ENCODE measurements at places on chromosomes 12 and 14. TPM values are rescaled to one million over a fixed set of nuclear protein-coding genes. Genes with fewer than 3 reads are reported as not detected.

- no peaks in the 10 kb centered on the region for H3K27me3 ChIP-seq
- H3K27ac ChIP-seq = no peak overlapping the region
- no peak for DNase-seq
- peaks cover 21% of the 10 kb centered on the region for H3K4me1 ChIP-seq
These were observed 7.4 kb downstream of the PTPN21 start for GRCh38 chr14:88547386-88547780.

DNA sequence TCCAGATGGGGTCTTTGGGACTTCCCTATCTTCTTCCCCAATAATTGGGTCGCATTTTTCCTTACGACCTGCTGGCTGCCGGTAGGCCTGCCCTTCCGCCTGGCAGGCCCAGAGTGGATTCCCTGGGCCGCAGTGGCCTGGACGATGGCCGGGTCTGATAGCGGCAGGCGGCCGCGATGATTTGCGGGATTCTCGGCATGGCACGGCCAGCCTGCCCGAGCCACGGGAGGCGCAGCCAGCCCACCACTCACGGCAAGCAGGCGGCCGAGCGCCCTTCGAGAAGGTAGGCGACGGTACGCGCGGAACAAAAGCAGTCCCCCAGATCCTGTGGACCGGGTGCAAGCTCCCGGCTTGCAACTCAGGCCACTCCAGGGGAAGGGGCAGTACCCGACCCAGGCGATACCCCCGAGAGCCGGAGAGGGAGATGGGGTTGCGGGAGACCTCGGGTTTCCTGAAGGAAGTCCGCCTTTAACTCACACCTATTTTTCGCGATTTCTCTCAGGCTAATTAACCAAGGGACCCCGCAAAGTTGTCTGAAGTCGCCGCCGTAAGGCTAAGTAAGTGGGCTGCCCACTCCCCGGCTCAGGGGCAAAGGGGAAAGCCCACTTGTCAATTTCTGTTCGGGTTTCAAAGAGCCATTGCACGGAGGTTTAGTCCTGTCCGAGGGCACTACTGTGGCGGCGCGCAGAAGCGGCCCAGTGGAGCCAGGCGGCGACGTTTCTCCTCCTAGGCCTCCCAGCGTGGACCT, 1.4 kb upstream of the GSC start:
- H3K27me3 ChIP-seq = peaks cover 89% of the 10 kb centered on the region
- peaks cover 32% of the 10 kb centered on the region for H3K4me1 ChIP-seq
- no peak overlapping the region for H3K27ac ChIP-seq
- H3K4me3 ChIP-seq = no peak overlapping the region
- DNase-seq = no peak
- H3K36me3 ChIP-seq = no peaks in the 10 kb centered on the region

DNA sequence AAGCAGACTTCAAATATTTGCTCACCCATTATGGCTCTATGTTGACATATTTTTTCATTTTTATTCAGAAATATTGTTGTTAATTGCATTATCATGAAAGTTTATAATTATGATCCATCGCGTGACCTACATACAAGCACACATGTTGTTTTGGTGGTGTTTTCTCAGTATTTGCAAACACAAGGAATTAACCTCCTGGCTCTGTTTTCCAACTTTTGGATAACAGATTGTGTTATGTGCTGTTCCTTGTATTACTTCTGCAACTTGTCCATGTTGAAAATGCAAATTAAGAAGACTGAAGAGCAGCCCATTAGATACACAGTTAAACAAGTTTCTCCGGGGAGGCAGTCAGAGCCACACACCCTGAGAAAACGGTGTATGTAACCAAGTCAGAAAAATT, 201.2 kb downstream of the SEC23A start:
- no peak overlapping the region for H3K4me3 ChIP-seq
- no peak overlapping the region for H3K27ac ChIP-seq
- no peak for DNase-seq
- H3K36me3 ChIP-seq = no peaks in the 10 kb centered on the region
- H3K4me1 ChIP-seq = no peaks in the 10 kb centered on the region

GRCh38 chr12:57549203-57549908, 488 bp upstream of the KIF5A start:
- peak overlapping the region; percentile 23 for H3K27ac ChIP-seq
- peaks cover 40% of the 10 kb centered on the region for H3K4me1 ChIP-seq
- peak overlapping the region; percentile 67 for H3K4me3 ChIP-seq
- no peak for DNase-seq
- peaks cover 7% of the 10 kb centered on the region for H3K36me3 ChIP-seq
- peaks cover 44% of the 10 kb centered on the region for H3K27me3 ChIP-seq

DNA sequence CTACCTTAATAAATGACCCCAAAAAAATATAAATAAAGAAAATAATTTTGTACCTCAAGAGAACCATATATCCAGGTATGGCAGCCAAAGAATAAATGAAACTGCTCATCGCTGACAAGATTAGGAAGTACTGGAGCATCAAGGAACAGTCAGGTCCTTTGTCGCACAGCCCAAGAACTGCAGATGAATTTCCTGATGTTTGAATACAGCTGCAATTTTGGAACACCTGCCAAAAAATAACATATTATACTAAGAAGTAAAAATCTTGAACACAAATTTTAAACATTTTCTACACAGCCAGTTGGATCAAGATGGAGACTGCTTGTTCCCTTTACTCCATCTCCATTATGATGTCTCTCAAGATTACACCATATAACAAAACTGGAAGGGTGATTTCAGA, 42.6 kb downstream of the SLCO1A2 start:
- no peaks in the 10 kb centered on the region for H3K36me3 ChIP-seq
- no peaks in the 10 kb centered on the region for H3K4me1 ChIP-seq
- no peak for DNase-seq
- H3K4me3 ChIP-seq = no peak overlapping the region
- H3K27me3 ChIP-seq = no peaks in the 10 kb centered on the region

- H3K27me3 ChIP-seq = no peaks in the 10 kb centered on the region
- peaks cover 7% of the 10 kb centered on the region for H3K4me1 ChIP-seq
- no peak for DNase-seq
- no peak overlapping the region for H3K27ac ChIP-seq
- no peak overlapping the region for H3K4me3 ChIP-seq
These were observed 221.5 kb upstream of the DAAM1 start for GRCh38 chr14:58966997-58967396.

GRCh38 chr14:99568567-99569560, 35.1 kb downstream of the CCDC85C start:
- no peak for DNase-seq
- peaks cover 59% of the 10 kb centered on the region for H3K4me1 ChIP-seq
- H3K27me3 ChIP-seq = no peaks in the 10 kb centered on the region
- H3K4me3 ChIP-seq = no peak overlapping the region
- H3K27ac ChIP-seq = no peak overlapping the region
- H3K36me3 ChIP-seq = no peaks in the 10 kb centered on the region

- H3K4me3 ChIP-seq = no peak overlapping the region
- peaks cover 3% of the 10 kb centered on the region for H3K36me3 ChIP-seq
- H3K4me1 ChIP-seq = no peaks in the 10 kb centered on the region
These were observed 190.3 kb downstream of the CEP128 start for GRCh38 chr14:80751285-80751684.

DNA sequence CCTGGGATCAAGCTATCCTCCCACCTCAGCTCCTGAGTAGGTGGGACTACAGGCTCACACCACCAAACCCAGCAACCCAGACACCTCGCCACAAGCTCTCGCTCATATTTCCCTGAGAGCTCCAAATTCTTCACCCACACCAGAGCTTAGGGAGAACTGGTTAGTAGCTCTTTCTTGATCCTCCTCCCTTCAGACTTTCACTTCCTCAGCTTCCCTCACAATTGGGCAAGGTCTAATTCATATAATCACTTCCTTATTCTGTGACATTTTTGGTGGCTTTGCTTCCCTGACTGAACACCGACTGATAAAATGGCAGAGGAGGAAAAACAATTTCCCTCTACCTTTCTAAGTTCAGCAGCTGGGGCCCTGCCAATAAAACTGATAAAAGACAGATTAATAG, 88.5 kb downstream of the GXYLT1 start:
- no peaks in the 10 kb centered on the region for H3K36me3 ChIP-seq
- H3K27me3 ChIP-seq = peaks cover 9% of the 10 kb centered on the region
- no peaks in the 10 kb centered on the region for H3K4me1 ChIP-seq
- DNase-seq = no peak

- no peak for DNase-seq
- no peaks in the 10 kb centered on the region for H3K36me3 ChIP-seq
- no peak overlapping the region for H3K4me3 ChIP-seq
- no peaks in the 10 kb centered on the region for H3K27me3 ChIP-seq
These were observed 59.2 kb downstream of the CCNK start for GRCh38 chr14:99540196-99541032.

- no peak for DNase-seq
- peaks cover 3% of the 10 kb centered on the region for H3K27me3 ChIP-seq
- no peaks in the 10 kb centered on the region for H3K36me3 ChIP-seq
- H3K27ac ChIP-seq = no peak overlapping the region
These were observed 881.2 kb downstream of the GALC start for GRCh38 chr14:87111741-87112140.

GRCh38 chr14:75469606-75470237, 41.9 kb downstream of the JDP2 start:
- H3K4me3 ChIP-seq = no peak overlapping the region
- DNase-seq = no peak
- no peaks in the 10 kb centered on the region for H3K27me3 ChIP-seq
- peaks cover 57% of the 10 kb centered on the region for H3K36me3 ChIP-seq

DNA sequence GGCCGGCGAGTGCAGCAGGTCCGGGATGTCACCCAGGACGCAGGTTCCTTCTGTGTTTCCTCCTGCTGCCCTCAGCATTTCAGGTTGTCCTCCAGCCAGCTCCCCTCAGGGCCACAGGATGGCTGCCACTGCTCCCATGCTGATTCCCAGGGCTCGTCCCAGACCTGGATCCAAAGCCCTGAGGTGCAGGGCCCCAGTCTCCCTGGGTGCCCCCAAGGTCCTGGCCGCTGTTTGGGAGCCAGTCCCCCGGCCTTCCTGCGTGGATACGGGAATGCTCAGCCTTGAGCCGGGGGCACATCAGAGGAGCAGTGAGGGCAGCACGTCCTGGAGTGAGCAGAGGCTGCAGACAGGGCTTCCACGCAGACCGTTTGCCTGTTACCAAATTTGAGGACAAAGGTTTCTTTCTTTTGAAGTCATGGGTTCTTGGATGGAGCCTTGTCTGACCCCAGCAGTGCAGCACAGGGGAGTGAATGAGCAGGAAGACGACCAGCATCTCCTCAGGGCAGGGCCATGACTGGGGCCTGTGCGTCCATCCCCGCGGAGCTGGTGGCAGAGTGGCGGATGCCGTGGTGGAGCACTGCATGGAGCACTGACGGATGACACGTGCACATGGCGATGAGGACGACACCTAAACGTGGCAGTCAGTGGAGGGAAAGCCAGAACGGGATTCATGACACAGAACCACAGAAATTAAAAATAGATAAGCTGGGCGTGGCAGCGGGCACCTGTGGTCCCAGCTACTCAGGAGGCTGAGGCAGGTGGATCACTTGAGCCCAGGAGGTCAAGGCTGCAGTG, 12.5 kb upstream of the CACNA2D4 start:
- no peak overlapping the region for H3K27ac ChIP-seq
- no peaks in the 10 kb centered on the region for H3K36me3 ChIP-seq
- H3K4me1 ChIP-seq = peaks cover 26% of the 10 kb centered on the region
- peaks cover 22% of the 10 kb centered on the region for H3K27me3 ChIP-seq

DNA sequence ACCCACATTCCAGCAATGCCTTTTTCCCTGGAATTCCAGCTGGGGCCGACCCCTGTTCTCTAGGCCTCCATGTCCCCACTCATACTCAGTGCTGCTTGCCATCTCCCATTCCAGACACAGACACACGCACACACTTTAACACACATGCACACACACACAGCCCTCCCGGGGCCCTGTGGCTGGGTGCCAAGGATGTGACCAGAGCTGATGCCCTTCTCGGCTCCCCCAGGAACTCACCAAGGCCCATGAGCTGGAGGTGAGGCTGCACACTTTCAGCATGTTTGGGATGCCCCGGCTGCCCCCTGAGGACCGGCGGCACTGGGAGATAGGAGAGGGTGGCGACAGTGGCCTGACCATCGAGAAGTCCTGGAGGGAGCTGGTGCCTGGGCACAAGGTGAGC, 4.3 kb downstream of the PLEKHG6 start:
- H3K4me1 ChIP-seq = peaks cover 22% of the 10 kb centered on the region
- DNase-seq = no peak
- no peaks in the 10 kb centered on the region for H3K27me3 ChIP-seq

DNA sequence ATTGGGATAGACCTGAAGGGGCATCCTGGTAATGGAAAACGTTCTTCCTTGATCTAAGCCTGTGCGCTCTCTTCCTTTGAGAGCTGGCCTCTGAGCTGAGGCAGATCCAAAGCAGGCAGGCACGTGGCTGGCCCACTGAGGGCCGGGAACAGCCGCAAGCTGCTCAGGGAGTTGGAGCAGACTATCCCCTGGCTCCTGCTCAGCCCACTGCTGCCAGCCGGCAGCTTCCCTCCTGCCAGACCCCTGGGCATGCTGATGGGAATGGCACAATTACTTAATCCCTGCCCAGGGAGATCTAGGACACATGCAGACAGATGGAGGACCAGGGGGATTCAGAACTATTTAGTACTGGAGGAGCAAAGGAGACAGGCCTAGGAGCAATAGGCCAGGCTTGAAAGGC, 14.4 kb downstream of the NEUROD4 start:
- no peak overlapping the region for H3K4me3 ChIP-seq
- no peaks in the 10 kb centered on the region for H3K4me1 ChIP-seq
- H3K36me3 ChIP-seq = no peaks in the 10 kb centered on the region

DNA sequence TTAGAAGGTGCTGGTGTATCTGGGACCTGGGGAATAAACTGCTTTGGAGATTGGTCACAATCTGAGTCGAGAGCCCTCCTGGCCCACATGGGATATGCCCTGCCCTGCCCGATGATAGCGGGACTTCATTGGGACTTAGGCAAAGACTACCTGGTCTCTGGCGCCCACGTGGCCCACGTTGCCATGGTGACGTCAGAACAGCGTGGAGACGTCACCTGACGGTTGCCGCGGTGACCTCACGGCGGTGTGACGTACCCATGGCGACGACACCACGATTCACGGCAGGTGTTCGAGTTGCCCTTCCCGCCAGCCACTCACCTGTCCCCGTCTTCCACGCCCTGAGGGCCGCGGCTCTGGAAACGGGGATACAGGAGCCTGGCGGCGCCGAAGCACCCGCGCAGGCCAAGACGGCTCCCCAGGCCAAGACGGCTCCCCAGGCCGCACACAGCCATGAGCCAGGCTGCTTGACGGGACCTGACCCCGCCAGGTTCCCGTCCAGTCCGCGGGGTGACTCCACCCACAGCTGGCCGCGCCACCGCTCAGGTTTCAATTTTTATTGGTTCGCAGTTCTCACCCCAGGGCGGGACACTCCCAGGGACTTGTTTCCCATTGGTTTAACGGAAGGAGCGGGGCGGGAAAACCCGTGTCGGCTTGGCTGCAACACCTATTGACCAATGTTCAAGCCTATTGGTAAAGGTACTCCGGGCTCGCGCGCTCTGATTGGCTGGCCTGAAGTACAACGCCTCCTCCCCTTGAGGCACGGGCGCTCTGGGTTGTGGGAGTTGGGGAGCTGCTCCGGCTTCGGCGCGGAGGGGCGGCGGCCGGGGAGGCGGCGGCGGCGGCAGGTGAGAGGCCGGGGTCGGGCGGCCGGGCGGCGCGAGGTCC, at the start of the genes MMAB and MVK:
Gene MMAB (minus strand): TSS at position 476 of the 885 bp plus-strand sequence. CDS start 24 bp downstream, at position 452.
Gene MVK (plus strand): TSS at position 766 of the 885 bp plus-strand sequence. CDS start 1,029 bp downstream, outside the sequence.
- H3K4me1 ChIP-seq = peaks cover 19% of the 10 kb centered on the region
- peaks cover 4% of the 10 kb centered on the region for H3K36me3 ChIP-seq
- peak within 1 kb of the TSS; percentile 92 for H3K27ac ChIP-seq
- no peaks in the 10 kb centered on the region for H3K27me3 ChIP-seq
- DNase-seq = peak; percentile 99
- H3K4me3 ChIP-seq = peak within 1 kb of the TSS; percentile 85

- no peak overlapping the region for H3K27ac ChIP-seq
- no peak overlapping the region for H3K4me3 ChIP-seq
- no peak for DNase-seq
These were observed 4.6 kb downstream of the SERPINA1 start for GRCh38 chr14:94383777-94384176.

Gene SIX1
- total RNA-seq = 339 TPM

Gene ARG2
- total RNA-seq = 4.2 TPM

Gene RTRAF
- total RNA-seq = 185 TPM

Gene MGP
- total RNA-seq = 74.1 TPM

Gene DEGS2
- total RNA-seq = 0.19 TPM

Gene BICDL1
- not detected for total RNA-seq

Gene CBLN3
- 6.1 TPM for total RNA-seq
